Stimulated activated CD8-positive, alpha-beta memory T cell treated with anti-CD3 and anti-CD28 coated beads, Interleukin-15, amount 100 ng/mL, for 4 hours (primary cell): ENCODE measurements at places on chromosomes 4 and X.

DNA sequence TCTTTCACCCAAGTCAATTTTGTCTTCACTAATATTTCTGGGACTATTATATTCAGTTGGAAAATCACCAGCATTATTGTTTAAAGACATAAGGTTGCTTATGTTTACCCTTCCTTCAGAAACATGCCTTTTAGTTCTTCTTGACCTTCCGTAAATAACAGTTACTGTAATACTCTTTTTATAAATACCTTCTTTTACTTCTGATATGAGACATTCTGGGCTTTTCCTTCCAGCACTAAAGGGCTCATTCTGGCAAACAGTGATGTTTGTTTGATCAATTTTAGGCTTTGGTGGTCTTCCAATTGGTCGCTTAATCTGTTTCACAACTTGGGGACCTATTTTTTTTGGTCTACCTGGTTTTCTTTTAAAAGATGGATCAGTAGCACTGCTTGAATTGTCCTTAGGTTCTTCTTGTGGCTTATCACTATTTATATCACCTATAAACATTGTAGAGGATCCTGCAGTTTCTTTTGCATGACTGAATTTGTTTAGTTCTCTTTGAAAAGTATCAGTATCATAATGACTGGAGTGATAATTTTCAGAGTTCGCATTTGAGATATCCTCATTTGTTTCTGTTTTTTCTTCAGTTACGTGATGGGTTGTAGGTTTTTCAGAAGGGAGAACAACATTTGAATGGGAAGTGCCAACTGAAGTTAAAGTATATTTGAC lies 64.8 kb downstream of the NCAPG start:
- DNase-seq = no peak

- DNase-seq = no peak
These were observed 82.5 kb downstream of the BMP3 start for GRCh38 chr4:81113024-81113423.

DNA sequence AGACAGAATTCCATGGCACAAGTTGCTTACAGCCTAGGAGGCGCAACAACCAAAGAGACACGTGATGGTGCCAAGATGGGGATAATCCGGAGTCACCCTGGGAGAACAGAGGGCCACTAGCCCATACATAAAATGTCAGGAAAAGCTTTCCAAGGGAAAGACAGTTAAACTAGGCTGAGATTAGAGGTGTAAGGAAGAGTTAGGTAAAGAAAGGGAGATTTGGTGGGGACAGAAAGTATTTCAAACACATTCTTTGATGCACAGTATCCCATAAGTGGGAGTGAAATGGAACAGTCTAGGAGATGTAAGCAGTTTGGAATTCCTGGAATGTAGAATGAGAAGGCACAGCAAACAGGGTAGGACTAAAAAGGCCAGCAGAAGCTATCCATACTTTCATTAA lies 860.9 kb upstream of the LCORL start:
- DNase-seq = no peak

- no peak for DNase-seq
These were observed 60.6 kb downstream of the HTRA3 start for GRCh38 chr4:8329859-8330761.

GRCh38 chrX:123121241-123121640 lies 62.8 kb upstream of the GRIA3 start:
- DNase-seq = no peak

DNA sequence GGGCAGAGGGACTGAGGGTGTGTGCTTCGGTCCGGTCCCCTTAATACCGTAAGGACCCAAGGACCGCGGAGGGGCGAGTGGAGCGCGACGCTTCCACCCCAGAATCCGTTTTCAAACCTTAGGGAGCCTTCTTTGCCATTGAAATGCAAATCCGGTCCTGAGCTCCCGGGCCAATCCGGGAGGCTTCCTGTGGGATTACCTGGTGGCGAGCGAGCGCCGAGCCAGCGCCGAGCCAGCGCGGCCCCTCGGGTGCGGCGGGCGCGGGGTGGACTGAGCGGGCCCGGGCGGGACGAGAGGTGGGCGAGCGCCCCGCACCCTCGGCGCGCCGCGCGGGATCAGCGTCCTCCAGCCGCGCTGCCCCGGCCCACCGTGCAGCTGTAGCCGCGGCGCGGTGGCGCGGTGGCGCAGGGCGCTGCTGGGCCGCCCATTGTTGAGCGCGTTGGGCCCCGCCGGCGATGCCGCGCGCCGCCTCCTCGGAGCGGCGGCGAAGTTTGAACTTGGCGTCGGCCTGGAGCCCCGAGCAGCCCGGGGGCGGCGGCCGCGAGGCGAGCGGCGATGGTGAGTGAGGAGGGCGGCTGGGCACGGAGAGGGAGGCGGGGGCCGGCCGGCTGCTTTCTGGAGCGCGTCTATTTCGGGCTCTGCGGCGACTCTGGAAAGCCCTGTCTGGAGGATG lies 208.7 kb downstream of the SOWAHB start:
- no peak for DNase-seq

DNA sequence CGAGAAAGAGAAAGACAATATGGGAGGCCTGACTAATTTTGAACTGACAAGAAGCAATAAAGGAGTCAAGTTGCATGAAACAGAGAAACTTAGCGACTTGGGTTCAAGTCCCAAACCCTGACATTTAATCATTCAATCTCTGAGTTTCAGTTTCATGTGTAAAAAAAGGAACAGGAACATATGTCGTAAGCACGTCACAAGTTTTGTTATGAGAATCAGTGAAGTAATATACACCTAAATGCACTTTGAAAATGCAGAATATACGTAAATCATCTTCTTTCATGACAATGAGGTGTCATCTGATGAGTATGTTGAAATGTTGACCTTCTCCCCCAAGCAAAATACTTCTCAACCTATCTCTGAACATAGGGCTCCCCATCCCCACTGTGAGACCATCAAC lies 10.4 kb downstream of the ACOT9 start:
- no peak for DNase-seq

DNA sequence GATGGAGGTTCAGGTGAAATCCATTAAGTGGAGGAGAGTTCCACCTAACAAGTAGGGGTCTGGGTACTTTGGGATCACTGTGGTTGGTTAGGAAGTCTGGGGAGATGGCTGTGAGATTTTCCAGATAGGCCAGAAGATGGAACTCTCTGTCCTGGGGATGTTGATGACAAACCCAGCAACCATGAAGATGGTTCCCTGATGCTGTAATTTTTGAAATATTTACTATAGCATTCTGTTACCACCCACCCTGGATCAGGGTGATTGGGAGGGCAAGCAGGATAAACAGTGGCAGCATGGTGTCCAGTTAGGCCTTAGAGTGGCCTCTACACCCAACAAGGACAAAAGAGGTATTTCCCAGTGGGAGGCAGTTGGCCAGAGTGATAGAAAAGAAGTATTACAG lies 15.9 kb upstream of the NELFA start:
- no peak for DNase-seq

GRCh38 chr4:156970501-156971164 lies 966 bp downstream of the PDGFC start:
- no peak for DNase-seq

DNA sequence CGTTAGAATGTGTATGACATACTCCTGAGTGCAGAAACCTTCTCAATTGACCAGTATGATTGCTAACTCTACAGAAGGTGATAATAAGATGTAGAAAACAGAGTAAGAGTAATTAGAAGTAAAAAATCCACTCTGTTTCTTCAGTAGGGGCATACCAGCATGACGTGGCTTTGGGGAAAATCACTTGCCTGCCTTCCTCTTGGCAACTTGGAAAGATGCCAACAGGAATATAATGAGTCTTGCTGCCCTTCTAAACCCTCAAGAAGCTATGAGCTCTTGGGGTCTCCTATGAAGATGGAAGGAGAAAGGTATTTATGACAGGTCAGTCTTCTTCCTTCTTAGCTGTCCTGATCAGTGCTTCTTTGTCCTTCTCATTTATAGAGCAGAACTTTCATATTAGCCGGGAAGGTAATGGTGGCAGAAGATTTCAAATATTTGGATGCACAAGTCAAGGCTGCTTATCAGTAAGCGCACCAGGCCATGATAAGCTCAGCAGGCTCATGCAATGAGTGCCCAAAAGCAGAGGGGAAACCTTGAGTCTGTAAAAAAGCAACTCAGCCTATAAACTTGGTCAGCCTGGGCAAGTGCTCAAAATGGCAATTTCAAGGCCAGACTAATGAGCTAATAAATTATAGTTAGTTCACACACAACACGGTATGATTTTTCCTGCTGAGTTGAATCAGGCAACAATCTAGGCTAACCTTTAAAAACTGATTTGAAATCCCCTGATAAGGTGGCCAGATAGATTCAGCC lies 69.7 kb upstream of the PPARGC1A start:
- no peak for DNase-seq

DNA sequence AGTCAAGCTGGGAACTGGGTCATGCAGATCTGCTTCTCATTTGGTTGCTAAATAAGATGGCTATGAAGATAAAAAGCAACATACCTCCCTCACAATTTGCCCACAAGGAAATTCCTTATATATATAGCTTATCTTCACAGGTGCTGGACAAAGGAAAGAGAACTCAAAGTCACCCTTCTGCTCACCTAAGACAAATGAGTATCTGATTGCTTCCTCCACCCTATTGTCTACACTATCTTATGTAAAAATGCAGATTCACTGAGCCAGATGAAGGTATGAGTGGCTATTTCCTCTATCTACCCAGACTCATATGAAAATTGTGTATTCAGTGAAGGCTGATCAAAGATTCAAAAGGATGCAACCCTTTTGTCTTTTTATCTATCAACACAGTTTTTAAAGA lies 50.8 kb downstream of the CHM start:
- no peak for DNase-seq

- no peak for DNase-seq
These were observed 823 bp upstream of the MAN2B2 start for GRCh38 chr4:6573986-6574746.

GRCh38 chr4:17869327-17869726 lies 58.5 kb downstream of the NCAPG start:
- DNase-seq = no peak

- no peak for DNase-seq
These were observed 149.4 kb upstream of the KLF3 start for GRCh38 chr4:38514465-38515146.

DNA sequence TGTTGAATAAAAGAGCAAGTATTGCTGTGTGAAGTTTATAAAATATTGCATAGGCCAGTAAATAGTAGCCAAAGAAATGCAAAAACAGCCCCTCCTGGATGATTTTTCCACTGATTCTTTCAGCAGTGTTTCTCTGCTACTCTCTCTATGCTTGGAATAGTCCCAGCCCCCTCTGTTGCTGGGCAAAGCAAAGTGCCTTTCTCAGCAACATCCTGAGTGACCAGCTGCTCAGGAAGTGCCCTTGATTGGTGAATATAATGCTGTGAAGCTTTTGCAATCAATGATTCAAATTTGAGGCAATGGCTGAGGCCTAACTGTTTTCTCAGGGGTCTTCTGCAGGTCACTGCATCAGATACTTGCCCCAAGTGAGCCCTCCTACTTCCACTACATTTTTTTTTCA lies 656.7 kb downstream of the ZNF674 start:
- DNase-seq = no peak

DNA sequence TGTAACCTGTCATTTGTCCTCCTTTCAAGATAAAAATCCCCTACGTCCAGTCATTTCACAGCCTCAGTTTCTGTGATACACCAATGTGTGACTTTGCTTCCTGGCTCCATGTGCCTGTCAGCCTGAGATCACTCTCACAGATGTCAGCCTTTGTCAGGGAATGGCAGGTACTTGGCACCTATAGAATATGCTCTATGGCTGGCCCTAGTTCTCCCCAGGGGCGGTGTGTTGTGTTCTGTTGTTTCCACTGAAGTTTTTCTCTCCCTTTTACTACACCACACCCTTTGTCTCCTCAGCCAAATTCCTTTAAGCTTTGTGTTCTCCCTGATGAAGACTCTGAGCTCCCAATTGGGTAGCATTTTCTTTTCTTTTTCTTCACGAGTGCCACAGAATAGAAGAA lies 81.7 kb downstream of the ALPK1 start:
- DNase-seq = no peak

DNA sequence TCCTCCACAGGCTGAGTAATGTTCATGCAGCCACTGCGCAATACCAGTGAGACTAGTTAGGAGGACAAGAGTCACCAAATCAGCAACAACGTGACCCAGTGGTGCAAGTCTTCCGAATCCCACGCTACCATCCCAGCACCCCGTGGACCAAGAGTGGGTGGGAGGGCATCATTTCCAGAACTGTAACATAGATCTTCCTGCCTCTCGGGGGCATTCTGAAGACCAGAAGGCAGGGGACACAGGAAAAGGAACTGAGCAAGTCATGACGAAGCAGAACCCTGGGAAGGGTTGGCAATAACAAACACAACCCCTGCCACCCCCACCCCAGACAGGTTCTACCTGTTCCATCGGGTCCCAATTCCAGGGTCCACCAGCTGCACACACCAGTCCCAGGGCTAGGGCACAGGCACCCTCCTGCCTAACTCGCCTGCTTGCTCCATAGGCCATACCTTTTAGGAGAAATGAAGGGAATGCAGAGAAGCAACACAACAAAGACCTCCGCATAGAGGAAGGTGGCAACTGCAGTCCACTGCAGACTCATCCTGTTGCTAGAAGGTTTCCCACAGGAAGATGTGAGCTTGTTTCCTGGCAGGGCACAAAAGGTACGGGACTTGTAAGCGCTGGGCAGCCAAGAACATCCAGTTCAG lies 1.4 kb downstream of the BCAP31 start:
- DNase-seq = no peak
